Hematopoietic multipotent progenitor cell (in vitro differentiated cells): ENCODE measurements at places on chromosomes 7 and 10.

DNA sequence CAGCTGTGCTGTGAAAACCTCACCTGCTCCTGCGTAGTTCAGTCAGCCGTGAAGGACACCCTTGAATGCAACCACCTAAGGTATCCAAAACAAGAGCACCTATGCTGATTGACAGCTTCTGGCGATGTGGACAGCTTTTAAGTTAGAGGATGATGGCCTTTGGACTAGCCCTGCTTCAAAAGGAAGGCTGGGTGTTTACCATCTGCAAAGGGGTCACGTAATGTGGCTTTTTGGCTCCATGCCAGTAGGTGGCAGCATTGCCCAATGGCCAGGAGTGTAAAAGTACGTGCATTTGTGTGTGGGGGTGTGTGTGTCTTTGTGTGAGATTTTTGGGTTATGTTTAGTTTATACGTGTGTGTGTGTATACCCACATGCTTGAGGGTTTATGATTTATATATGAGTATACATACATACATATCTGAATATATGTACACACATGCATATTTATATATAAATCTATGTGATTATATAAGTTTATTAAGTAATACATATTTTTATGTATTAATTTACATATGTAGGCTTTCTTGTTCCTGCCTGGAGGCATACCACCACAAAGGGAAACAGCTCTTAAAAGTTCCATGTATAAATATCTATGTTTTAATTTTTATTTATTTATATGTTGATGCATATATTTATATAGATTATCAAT, 236.3 kb upstream of the ANKRD30A start:
- DNase-seq = peak; percentile 58

DNA sequence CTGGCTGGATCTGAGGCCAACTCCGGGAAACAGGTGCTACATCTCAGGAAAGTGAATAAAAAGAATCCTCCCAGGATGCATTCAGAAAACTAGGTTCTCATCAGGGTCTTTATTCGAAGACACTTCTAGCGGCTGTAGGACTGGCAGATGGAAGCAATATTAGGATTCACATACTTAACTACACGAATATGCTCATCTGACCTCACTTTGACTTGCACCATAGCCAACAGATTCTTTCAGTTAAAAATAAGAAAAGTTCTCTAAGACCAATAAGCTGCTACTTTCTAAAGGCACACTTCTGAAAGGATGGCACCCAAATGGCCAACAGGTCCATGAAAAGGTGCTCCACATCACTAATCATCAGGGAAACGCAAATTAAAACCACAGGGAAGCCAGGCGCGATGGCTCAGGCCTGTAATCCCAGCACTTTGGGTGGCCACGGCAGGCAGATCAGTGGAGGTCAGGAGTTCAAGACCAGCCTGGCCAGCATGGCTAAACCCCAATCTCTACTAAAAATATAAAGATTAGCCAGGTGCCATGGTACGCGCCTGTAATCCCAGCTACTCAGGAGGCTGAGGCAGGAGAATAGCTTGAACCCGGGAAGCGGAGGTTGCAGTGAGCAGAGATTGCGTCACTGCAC, 258.0 kb downstream of the ZMYND11 start:
- DNase-seq = no peak

DNA sequence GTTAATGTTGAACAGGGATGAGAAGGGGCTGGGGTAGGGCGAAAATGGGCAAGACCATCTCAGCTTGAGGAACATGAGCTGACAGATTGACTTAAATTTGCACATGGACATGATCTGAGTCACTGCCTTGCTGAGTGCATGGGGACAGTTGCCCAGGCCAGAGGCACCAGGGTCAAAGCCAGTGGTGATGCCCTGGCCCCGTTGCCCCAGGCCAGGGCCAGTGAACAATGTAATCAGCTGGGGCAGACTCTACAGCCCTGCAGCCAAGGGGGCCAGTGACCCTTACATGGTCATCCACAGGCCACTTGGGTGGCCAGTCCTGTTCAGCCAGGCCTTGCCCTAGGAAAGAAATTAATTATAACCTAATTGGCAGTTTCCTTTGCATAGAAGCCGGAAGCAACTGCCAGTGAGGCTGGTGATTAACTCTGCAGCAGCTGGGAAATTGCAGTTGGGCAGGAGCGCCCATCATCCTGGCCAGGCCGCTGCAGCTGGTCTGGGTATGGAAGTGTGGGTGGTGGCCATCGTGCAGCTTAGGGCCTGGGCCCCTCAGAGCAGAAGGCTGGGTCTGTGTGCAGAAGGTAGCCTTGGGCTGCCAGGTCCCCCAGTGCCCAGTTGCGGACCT, 9.6 kb downstream of the RET start:
- no peak for DNase-seq

- no peak for DNase-seq
Measured at GRCh38 chr7:51300762-51301674, 15.6 kb downstream of the COBL start.

- DNase-seq = no peak
Measured at GRCh38 chr10:64112701-64113355, 591.6 kb downstream of the REEP3 start.

GRCh38 chr10:77964811-77965210, 38.3 kb upstream of the DLG5 start:
- no peak for DNase-seq

DNA sequence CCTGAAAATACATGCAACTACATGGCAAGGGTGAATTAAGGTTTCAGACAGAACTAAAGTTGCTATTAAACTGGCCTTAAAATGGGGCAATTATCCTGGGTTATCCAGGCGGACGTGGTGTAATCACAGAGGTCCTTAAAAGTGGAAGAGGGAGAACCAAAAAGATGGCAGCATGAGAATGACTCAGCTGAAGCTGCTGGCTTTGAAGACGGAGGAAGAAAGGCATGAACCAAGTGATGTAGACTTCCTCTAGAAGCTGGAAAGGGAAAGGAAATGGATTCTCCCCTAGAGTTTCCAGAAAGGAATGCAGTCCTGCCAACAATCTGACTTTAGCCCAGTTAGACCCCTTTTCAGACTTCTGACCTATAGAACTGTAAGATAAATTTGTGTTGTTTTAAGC, 27.0 kb upstream of the UBN2 start:
- DNase-seq = no peak

GRCh38 chr7:73340514-73340913, 12.6 kb downstream of the FKBP6 start:
- no peak for DNase-seq

DNA sequence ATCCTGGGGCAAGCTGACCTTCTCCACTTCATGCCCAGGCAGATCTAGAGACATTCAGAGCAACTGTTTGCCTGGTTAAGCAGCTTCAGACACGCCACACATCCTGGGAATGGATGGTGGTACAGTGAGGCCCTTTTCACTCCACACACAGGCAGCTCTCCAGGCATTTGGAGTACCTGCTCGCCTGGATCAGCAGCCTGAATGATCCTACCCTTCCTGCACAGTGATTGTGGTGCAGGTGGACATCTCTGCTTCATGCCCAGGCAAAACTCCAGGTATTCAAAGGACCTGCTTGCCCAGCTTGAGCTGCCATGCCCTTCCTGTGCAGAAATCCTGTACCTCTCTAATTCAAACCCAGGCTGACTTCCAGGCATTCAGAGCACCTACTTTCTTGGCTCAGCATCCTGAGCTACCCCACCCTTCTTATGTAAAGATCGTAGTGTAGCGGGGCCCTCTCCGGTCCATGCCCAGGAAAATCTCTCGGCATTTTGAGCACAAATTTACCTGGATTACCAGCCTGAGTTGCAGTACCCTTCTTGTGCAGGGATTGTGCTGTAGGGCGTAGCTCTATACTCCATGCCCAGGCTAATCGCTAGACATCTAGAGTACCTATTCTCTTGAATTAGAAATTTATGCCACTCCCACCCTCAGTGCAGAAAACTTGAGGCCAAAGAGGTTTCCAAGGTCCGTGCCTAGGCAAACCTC, 972.8 kb downstream of the ANKRD7 start:
- no peak for DNase-seq

- DNase-seq = no peak
Measured at GRCh38 chr7:27418541-27418940, 175.9 kb downstream of the EVX1 start.

GRCh38 chr7:96649981-96650380, 59.7 kb downstream of the SEM1 start:
- no peak for DNase-seq

GRCh38 chr10:26249681-26250080, 33.1 kb downstream of the GAD2 start:
- no peak for DNase-seq

GRCh38 chr10:86130041-86130440, 236.6 kb downstream of the GRID1 start:
- no peak for DNase-seq

DNA sequence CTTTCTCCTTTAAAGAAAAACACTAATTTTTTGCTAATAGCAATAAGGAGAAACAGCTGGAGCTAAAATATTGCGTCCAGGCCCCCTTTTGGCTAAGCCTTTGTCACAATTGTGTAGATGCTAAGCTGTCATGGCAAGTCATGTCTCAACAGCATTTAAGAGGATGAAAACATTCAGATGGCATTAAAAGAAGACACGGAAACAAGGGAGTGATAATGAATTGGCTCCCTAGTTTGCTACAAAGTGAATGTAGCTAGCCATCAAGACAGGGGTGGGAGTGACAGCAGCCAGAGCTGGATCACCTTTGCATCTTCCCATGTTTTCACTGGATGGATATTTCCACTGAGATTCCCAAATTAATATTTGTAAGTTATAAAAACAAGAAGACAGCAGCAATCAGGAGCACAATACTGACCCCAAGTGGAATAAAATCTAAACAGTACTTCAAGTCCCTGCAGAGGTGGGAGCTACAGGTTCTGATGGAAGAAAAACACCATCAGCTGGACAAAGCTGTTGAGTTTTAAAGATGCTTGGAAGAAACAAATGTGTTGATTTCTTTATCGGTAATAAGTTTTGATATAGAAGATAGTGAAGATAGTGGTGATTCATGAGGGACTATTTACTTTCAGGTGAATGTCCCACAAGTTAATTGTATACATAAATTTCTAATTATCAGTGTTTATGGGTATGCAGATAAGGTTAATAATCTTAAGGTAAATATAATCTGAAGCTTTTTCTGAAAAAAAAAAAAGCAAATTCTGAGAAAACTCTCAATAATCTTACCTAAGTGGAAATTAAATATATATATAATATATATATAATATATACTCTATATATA, 129.4 kb downstream of the SLC16A9 start:
- DNase-seq = peak; percentile 25

DNA sequence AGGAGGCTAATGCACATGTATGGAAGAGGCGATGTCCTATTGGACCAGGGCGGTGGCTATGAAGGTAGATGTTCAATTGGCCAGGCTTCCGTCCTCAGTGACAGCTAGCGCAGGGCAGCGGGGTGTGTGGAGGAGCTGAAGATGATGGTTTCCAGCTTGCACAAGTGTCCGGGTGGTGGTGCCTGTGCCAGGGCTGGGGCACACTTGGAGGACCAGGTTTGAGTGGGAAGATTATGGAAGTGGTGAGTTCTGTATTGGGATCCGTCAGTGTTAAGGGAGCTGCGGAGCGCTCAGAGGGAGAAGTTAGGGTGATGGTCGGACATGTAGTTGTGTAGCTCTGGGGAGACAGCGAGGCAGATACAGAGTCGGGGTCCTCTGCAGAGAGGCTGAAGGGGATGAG, 8.5 kb upstream of the TBL2 start:
- no peak for DNase-seq

DNA sequence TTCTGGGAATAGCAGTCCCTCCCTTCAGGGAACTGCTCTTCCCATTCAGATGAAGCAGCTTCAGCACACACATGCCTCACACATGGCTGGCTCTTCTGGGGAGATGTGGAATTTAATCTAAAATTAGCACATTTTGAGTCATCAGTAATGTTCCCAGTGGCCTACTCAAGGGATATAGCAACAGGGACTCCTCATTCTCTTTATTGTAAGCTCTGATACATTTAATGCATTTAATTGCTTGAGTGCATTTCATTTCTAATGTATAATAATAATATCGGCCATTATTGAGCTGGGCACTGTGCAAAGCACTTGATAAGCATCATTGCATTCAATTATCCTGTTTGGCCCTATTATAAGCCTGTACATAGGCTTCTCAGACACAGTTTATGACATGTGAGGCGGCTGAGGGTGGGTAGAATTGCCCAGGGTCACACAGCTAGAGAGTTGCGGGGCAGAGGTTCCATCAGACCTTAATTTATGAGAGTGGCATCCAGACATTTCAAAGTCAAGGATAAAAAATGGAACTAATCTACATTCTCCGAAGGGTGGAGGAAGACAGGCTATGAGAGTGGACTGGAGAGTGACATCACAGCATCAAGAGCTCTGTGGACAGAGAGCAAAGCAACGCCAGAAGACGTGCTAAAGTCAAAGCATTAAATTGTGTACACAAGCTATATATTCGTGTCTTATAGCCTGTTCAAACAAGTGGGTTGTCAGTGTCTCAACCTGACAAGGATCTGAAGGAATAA, 76.8 kb downstream of the LANCL2 start:
- DNase-seq = no peak

- peak; percentile 44 for DNase-seq
Measured at GRCh38 chr10:61397175-61397986, 55.8 kb downstream of the TMEM26 start.

DNA sequence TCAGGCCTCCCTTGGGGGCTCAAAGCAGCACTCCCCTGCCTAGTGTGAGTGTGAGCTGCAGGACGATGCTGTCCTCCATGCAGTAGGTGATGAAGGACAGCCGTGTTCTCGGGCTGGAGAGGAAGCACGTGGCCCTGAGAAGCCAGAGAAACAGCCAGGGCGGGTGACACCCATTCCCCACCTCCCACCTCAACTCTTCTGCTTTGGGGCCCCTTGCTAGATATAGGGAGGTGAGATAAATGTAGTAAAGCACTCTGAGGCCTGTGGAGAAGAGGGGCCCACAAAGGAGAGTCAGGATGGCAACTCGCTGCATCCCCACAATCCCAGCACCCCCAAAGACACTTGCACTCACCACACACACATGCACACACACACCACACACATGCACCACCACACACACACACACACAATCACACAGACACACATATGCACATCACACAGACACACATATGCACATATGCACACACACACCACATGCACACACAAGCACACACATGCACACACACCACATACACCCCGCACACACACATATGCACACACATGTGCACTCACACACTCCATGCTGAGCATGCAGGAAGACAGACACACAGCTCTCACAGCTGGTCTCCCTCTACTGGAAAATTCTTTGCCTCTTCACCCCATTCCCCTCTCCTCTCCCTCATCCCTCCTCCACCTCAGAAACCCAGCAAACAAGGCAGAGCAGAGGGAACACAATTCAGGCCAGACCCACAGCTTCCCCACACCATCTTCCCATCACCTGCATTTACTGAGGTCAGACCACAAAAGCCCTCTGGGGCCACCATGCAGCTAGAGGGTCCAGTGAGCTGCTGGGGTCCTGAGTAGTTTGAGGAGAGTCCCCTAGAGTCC, 30.5 kb downstream of the ANXA8 start:
- no peak for DNase-seq

- DNase-seq = no peak
Measured at GRCh38 chr10:33094263-33095051, 136.4 kb upstream of the ITGB1 start.

DNA sequence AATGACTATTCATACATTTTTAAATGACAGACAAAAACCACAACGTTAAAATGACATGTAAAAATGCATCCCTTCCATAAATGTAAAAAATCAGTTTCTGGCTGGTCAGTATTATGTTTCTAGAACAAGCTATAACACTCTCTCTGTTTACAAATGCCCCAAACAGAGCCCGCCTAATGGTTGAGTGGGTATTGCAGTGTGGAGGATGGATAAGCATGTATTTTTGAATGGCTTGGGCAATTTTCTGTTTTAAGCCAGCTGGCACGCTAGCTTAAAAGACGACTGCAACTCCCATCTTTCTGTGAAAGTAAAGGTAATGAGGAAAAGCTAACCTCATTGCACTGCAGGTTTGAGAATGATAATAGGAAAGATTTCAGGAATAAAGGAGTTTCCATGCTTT, 430.7 kb downstream of the PARD3 start:
- no peak for DNase-seq
